CD4-positive, alpha-beta T cell treated with Interleukin-15 for 4 hours (primary cell): ENCODE measurements at places on chromosomes 2 and 18.

DNA sequence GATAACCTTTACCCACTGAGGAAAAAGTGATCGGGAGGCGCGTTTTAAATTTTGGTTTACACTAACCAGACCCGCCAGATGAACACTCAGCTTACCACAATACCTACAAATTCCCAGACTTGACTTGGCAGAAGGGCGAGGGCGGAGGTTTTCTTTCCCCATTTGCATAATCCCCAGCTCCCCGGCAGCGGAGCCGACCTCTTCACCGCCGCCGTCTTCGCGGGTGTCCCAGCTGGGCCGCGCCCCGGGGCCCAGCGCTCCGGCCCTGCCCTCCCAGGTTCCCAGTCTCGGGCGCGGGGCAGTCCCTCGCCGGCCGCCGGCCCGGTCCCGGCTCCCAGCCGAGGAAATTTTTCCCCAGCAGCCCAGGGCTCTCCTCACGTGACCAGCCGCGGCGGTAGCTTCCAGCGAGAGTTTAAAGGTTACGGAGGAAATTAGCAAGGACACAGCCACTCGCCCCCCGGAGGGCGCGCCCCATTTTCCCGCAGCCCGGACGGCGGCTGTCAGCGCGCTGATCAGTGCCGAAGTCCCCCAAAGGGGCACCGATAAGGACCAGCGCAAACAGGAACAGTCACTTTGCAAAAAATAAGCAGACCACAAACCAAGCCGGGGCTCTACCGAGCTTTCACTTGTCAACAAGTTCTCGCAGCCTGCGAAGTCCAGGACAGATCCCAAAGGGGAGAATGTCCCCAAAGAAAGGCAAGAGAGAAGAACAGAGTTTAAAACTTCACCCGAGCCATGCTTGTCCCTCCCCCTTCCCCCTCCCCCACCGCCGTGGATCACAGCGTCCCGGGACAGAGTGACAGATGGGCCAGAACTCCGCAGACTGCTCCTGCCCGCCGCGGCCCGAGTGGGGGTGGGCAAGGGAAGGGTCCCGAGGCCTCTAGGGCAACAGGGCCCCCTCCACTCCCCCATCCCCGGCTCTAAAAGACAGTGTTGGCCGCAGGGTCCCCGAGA lies 1.3 kb upstream of the PRKCE start:
- DNase-seq = peak; percentile 37

GRCh38 chr2:236566596-236566995 lies 3.0 kb upstream of the ACKR3 start:
- no peak for DNase-seq

DNA sequence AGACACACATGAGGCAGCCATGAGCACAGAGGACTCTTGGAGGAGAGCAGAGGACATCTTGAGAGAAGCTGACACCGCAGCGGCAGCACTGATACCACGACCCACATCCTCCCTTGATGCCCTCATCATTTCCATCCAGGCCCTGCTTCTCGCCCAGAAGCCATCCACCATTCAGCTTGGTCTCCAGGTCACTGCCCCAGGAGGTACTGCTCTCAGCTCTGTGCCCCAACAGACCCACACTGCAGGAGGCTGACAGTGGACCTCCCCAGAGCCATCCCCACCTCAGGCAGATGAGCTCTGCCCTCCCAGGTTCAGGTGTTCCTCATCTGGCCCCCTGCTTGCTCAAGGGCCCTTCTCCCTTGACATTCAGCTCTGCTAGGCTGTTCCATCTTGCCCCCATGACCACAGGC lies 74.9 kb downstream of the ACKR3 start:
- no peak for DNase-seq

GRCh38 chr2:124323321-124323720 lies 298.2 kb downstream of the CNTNAP5 start:
- DNase-seq = no peak

- no peak for DNase-seq
Observed at GRCh38 chr2:46548103-46548486, 68.7 kb downstream of the TMEM247 start.

DNA sequence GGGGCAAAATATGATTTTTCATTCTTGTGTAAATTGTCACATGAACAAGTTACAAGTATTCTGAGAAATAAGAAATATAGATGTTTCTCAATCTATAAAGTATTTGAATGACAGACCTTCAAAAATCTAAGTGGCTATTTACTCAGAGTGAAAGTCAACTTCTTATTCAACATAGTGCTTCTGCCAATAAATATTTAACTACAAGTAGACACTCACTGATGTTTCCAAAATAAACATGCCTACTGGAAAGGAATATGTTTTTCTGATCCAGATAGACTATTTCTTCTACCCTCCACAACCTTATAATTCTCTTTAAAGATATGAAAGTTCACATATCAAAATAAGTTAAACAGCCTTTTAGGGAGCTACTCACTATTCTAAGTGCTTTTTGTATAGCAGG lies 296.3 kb downstream of the DSC3 start:
- DNase-seq = no peak

GRCh38 chr2:73256618-73256922 lies 22.5 kb downstream of the CCT7 start:
- DNase-seq = no peak

GRCh38 chr2:224694502-224694901 lies 21.7 kb downstream of the CCDC195 start:
- no peak for DNase-seq

DNA sequence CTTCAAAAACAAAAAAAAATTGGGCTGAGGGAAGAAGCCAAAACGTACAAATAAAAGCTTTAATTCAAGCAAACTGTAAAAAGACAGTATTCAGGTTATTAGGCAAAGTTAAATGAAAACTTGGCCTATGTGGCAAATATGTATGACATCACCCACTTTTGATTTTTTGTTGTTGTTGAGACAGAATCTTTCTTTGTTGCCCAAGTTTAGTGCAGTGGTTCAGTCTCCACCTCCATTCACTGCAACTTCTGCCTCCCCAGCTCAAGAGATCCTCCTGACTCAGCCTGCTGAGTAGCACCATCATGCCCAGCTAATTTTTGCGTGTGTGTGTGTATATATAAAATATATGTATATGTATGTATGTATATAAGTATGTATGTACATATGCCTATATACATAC lies 440.4 kb upstream of the NRXN1 start:
- no peak for DNase-seq

- DNase-seq = no peak
Observed at GRCh38 chr2:96859681-96860064, 1.9 kb upstream of the ANKRD39 start.

- DNase-seq = no peak
Observed at GRCh38 chr2:208609166-208609804, 202.7 kb downstream of the PTH2R start.

- DNase-seq = no peak
Observed at GRCh38 chr2:101782427-101782792, 84.9 kb downstream of the MAP4K4 start.

- no peak for DNase-seq
Observed at GRCh38 chr2:97752342-97753334, 39.3 kb downstream of the ZAP70 start.

DNA sequence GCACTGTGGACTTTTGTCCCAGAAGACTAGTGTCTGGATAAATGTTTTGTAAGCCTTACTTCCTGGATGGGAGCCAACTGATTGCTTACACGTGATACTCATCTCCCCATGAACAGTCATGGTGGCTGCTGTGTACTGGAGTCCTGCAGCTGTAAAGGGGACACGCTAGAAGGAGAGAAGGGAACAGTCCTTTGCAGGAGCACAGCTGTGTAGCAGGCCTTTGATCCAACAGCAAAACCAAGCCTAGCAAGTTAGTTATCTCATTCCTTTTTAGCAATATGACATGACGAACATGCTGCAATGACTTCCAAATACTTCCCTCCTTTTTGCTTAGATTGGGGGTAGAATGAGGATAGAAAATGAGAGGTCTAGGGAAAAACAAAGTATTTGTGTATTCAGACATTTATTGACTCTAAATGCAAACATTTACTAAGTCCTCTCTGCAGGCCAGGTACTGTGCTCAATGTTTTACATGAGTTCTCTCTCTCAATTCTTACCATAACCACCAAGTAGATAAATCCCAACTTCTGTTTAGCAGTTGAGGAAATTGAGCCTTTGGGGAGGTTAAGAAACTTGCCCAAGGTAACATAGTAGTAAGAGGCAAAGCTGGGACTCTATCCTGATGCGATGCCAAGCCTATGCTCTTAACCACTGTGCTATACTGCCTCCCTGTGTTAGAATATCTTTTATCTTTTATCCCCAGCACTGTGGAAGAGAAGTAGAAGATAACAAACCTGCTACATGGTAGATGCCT lies 55.4 kb upstream of the CD28 start:
- DNase-seq = peak; percentile 12

GRCh38 chr2:173866874-173867618 lies 98.1 kb downstream of the SP3 start:
- DNase-seq = no peak

DNA sequence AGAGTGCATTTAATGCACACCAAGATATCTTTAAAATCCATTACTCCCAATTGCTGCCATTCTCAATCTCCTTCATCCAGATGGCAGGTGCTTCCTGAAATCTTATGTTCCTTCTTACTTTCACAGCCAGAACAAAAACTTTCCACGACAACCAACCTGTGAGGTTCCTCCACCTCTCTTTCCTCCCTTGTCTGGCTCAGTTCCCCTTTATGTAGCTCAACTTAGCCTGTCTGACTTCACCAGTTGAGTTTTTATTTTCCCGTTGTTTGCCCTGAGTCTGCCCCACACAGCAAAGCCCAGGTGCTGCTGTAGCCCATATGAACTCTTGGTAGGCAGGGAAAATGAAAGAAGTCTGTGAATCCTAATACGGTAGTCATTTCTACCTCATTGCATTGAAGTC lies 112.5 kb downstream of the MREG start:
- DNase-seq = no peak

DNA sequence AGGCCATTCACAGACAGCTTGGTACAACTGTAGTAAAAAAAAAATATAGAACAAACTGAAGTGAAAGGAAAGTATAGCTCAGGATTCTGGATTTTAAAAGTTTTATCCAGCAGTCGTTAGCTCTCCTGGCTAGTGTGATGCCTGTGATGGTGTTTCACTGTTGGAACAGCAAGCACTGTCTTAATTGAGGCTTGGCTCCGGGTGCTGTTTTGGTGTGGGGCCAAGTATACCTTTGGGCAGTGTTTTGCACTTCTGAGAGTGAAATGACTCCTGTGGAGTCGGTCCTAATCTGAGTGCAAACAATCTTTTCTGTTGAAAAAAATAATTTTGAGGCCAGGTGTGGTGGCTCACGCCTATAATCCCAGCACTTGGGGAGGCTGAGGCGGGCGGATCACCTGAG lies 28.7 kb upstream of the RAB1A start:
- no peak for DNase-seq

- no peak for DNase-seq
Observed at GRCh38 chr2:230920167-230920566, 4.9 kb downstream of the GPR55 start.

GRCh38 chr2:237909801-237910475 lies 50.5 kb downstream of the RAMP1 start:
- no peak for DNase-seq

DNA sequence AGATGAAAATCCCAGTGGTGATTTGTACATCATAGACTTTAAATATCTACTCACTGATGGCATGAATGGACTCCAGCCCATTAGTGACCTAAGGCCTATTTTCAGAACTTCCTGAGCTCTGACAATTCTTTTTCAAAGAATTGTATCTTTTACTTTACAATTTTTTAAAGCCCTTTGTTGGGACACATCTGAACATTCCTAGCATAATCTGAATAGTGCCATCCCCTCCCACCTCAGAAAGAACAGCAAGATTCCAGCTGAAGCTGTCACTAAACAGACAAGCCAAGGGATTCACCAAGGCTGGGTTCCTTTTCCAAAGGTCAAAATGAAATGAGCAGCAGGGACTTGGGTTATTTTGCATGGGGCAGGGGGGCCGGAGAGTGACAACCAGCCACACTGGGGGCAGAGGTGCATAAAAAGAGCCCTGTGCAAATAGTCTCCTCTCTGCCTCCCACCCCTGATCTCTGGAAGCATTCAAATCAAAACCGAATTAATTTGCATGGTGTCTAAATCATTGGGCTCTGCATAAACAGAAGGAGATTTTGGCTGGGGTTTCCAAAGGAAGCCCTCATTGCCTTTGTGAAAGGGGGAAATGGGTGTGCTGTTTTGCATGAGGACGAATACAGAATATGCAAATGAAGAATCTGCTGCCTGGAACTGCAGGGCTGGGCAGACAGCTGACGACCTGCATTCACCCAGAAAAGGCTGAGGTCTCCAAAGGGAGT lies 17.2 kb downstream of the EPHA4 start:
- no peak for DNase-seq

DNA sequence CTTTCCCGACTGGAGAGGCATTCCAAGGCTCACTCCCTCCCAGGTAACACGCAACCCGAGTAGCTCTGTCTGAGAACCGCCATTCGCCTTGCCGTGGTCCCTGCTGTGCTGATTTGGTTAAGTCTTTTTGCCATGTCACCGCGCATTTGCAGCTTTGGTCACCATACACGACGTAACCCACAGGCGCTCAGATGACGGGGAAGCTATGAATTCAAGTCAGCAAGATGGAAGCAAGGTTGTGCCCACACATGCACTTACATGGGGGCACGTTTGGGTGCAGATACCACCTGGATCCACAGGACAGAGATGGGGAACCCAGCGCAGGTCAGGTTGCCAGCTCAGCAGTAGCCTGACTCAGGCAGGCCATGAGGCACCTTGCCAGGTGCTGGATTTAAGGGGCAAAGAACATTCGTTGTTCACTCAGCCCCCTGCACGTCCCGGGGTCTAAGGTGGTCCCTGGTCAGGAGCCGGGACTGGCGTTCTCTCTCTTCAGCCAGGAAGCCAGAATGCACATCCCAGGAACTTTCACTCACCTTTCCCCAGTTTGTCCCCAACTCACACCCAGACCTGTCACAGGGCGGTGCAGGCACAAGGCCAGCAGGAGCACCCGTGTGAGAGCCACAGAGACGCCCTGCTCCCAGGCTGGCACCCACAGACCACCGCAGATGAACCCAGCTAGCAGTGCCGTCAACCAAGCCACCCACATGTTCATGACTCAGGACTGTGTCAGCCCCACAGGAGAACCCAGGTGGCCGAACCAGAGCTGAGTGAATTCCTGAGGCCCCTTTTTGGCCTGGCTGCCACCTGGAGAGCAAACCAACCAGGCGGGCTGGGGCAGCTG lies 19.9 kb downstream of the SNED1 start:
- no peak for DNase-seq

DNA sequence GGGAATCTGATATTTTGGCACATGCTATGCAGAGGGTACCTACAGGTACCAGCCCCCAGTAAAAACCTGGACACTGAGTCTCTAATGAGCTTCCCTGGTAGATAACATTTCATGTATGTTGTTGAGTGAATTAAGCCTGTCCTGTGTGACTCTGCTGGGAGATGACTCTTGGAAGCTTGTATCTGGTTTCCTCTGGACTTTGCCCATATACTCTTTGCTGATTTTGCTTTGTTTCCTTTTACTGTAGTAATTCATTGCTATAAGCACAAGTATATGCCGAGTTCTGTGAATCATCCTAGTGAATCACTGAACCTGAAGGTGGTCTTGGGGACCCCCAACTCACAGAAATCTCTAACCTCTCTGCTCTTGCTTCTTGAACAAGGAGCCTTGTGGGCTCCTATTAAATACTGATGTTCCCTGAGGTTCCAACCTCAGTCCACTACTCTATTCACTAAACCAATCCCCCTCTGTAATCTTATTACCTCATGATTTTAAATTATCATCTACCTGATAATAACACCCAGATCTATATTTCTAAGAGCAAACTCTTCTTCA lies 94.3 kb upstream of the WDSUB1 start:
- DNase-seq = no peak
